Effector memory CD4-positive, alpha-beta T cell (primary cell): ENCODE measurements at places on chromosomes 12 and 14.

GRCh38 chr12:10179776-10180181, 947 bp downstream of the TMEM52B start:
- DNase-seq = no peak

DNA sequence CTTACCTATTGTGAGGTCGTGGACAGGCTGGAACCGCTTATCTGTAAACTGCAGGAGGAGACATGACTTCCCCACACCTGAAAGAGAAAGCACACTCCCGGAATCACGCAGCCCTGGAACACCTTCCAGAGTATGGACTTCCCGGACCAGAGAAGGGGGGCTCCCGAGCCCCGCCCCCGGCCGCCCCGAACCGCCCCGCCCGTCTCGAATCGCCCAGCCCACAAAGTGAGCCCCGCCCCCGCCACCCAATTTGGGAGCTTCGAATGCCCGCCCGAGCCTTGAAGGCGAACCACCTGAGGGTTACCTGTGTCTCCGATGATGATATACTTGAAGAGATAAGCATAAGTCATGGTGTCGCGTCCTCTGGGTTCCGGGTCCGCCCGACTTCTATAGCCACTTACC, 235 bp downstream of the RAB2B start:
- DNase-seq = no peak

GRCh38 chr12:6701078-6701768, 608 bp upstream of the PIANP start:
- DNase-seq = no peak

- no peak for DNase-seq
These were observed 54.3 kb upstream of the PYGL start for GRCh38 chr14:50998612-50999011.

DNA sequence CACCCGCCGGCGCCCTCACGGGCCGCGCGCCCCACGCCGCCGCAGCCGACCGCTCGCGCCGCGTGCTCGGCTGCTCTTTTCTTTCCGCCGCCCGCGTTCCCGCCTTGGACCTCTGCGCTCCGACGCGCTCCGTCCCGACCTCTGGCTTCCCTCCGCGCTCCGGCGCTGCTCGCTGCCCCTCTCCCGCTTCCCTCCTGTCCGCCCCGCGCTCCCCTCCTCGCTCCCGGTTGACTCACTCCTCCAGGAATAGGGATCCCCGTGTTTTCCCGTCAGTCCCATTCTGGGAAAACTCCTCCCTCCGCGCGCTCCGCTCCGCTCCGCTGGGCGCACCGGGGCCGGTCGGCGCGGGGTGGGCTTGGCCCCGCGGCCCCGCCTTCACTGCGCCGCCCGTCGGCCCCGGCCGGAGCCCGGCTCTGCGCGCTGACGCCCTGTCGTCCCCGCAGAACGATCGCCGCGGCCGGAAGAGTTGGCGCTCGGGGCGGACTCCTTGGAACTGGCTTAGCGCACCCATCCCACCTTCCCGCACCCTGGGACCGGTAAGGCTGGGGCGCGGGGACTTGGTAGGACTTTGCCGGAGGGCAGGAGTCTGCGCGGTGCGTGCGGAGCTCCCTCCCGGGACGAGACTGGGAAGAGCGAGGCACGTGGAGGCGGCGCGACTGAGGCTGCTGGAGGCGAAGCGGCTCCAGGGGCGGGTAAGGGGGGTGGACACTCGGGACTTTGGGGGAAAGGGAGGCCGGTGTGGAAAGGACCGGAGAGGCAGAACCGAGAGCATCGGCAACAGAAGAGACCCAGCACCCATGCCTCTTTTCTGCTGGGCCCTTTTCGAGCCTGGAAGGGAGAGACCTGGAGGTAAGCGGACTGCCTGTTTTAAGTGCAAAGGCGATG, 550 bp downstream of the TEAD4 start:
- no peak for DNase-seq
